NCI-H345 (cell line): ENCODE measurements at places on chromosomes 1 and 21.
A peak's percentile ranks its signal among the peaks of the same experiment; 100 is the strongest.

DNA sequence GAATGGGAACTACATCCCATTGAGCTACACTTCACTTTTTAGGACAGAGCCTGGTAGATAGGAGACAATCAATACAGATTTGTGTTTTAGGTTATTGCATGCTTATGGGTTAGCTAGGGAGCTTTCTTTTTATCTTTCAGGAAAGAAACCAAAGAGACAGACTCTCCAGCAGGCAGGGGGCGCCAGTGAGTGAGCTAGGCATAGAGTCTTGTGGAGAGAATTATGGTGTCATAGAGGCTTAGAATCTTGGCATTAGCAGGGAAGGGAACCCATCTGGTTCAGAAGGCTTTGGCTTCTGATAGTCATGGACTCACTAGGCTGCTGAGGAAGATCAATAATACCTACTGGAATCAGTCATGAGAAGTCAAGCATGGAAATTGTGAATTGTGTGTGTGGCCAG lies at the start of gene SMCP:
TSS of gene SMCP (plus strand) at position 281 of the 400 bp plus-strand sequence. CDS start 6,101 bp downstream, outside the sequence.
- DNase-seq, result no peak

- no peak for DNase-seq
Observed at GRCh38 chr1:51255331-51255730, 19.3 kb downstream of the RNF11 start.

- DNase-seq, result no peak
Observed at GRCh38 chr1:3471356-3472087, 17.1 kb downstream of the ARHGEF16 start.

GRCh38 chr1:36753451-36753850 lies 270.7 kb upstream of the CSF3R start:
- no peak for DNase-seq

GRCh38 chr1:1290238-1290731 lies 10.0 kb downstream of the SCNN1D start:
- DNase-seq, result peak; percentile 20
